Dorsolateral prefrontal cortex (tissue), 122 donors: ENCODE measurements at places on chromosomes 6 and 20. TPM values are rescaled to one million over a fixed set of nuclear protein-coding genes. Genes with fewer than 3 reads are reported as not detected.

GRCh38 chr6:131040866-131041265 lies 22.2 kb downstream of the EPB41L2 start:
- no peak for DNase-seq

DNA sequence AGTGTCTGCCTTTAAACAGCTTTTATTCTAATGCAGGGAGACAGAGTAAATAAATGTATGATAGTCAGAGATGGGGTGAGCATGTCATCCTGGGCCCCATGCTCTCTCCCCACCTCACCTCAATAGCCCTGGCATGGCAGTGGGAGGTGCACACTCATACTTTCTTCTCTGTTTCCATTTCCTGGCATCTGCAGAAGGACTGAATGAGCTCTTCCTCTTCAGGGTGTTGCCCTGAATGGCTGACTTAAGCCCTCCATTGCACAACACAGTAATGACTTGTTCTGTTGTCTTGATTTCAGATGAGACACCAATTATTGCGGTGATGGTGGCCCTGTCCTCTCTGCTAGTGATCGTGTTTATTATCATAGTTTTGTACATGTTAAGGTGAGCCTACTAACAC lies 57.0 kb upstream of the GNRH2 start:
- no peak for DNase-seq

DNA sequence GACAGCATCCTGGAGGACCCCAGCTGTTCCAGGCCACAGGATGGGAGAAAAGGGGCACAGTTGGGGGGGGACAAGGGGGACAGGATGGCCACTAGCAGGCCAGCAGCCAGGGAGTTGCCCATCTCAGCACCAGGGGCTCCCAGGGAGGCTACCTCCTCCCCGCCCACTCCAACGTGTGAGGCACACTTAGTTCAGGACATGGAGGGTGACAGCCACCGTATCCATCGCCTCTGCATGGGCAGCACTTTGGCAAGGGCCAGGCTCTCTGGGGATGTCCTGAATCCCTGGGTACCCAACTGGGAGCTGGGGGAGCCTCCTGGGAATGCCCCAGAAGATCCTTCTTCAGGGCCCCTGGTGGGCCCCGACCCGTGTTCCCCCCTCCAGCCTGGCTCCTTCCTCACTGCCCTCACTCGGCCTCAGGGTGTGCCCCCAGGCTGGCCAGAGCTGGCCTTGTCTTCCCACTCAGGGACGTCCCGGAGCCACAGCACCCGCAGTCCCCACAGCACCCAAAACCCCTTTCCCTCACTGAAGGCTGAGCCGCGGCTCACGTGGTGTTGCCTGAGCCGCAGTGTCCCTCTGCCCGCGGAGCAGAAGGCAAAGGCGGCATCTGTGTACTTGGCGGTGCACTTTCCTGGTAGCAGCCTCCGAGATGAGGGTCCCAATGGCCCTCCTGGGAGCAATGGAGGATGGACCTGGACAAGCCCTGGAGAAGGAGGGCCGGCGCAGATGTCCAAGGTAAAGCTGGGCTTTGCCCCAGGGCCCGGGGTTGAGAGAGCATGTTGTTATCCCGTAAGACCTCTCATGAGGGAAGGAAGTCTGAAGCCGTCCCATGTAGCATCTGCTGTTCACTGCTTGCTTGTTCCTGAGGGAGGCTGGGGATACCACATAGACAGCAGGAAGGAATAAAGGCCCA lies 30.7 kb downstream of the ZNF831 start:
- no peak for DNase-seq

DNA sequence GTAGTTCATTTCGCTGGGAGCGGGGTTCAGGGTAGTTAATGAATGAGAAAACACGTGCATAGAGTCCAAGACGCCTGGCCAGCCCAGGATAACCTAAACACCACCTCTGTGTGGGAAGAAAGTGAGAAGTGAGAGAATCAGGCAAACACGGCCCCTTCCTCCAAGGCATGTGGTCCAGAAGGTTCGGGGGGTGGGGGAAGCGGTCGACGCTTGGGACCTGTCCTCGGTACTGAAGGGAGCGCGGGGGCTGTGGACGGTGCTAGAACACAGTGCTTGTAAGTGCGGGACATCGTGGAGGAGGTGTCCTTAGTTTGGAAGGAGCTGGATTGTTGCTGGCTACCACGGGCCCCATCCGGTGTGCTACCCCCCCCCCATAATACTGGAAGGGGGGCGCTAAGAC lies 1.7 kb upstream of the VSTM2L start:
- no peak for DNase-seq

DNA sequence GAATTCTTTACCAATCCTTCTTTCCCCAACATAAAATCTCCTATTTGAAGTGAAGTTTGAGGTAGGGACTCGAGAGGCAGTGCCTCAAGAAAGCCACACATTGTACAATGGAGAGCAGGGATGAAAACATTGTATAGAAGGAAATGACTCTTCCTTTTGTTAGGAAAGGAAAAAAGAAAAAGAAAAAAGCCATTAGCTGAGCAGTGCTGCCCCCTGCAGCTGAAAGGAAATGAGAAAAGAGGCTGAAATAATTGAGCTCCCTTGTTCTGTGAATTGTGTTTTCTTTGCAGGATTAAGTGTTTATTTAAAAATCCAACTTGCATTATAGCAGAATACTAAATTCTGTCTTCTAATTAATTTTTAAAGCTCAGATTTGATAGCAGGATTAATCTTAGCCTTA lies 162.9 kb upstream of the SASH1 start:
- no peak for DNase-seq

DNA sequence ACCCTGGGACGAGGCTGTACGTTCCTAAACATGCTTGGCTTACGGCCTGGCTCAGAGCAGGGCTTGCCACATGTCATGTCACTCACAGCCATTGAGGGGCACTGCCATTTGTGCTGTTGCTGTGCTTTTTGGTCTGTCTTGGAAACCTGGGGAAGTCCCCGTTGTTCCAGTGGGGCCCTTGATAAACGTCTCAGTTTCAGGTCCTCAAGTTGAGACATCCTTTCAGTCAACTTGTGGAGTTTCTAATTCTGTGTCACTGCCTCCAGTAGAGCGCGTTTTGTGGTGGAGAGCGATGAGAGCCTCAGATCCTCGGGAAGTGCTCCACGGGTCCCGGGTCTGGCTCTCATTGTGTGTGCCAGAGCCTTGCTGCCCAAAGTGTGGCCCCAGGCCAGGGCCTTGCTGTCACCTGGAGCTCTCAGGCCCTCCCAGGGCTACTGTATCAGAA lies 43.0 kb upstream of the CCR6 start:
- DNase-seq, result no peak

DNA sequence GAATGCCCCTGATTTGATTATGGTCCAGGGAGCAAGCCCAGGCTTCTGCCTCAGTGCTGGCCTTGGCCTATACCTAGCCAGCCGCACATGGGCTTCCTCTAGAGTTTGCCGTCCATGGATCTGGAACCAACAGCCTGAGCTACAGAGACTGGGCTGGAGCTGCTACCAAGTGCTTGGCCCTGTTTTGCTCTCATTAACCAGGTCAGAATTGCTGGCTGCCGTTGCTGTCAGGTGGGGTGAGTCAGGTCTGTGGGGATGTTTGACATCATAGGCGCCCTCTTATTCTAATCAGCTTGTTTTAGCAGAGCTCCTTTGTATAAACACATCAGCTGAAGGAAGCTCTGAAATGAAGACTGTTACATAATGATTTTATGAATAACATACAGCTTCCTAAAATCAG lies 83.1 kb upstream of the PHACTR2 start:
- peak; percentile 25 for DNase-seq

- DNase-seq, result peak; percentile 45
Observed at GRCh38 chr20:48704761-48705160, 123.0 kb downstream of the PREX1 start.

HRH3 gene
- total RNA-seq, result 20.7 TPM

CRIP3 gene
- 17.0 TPM for total RNA-seq

RNF39 gene
- not detected for total RNA-seq

SLC35D3 gene
- not detected for total RNA-seq
